Central memory CD4-positive, alpha-beta T cell (primary cell): ENCODE measurements at places on chromosomes 4 and X.

GRCh38 chr4:40149960-40150385, 46.9 kb upstream of the RHOH start:
- DNase-seq: peak; percentile 72

- no peak for DNase-seq
These were observed 31.3 kb upstream of the CYP2U1 start for GRCh38 chr4:107900067-107900466.

DNA sequence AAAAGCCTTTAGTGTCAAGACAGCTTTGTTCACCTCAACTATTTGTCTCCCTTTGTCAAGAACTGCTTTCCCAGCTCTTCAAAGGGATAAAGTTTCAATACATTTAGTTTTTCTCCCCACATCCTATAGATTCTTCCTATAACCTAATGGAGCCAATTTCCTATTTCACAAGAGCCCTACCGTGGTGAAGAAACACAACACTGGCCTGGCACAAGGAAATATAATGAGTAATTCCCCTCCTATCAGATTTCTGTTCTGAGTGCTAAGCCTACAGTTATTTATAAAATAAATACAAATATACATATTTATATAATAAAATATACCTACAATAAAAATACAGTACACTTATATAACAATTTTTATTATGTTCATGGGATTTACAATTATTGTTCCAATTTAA, 89.9 kb downstream of the SHISA3 start:
- no peak for DNase-seq

- DNase-seq: peak; percentile 67
These were observed 63.1 kb downstream of the TSC22D3 start for GRCh38 chrX:107712231-107713202.

GRCh38 chr4:16496501-16496900, 270.2 kb upstream of the TAPT1 start:
- DNase-seq: no peak

- no peak for DNase-seq
These were observed 163.5 kb downstream of the PPP3CA start for GRCh38 chr4:101183666-101184373.

GRCh38 chr4:84697615-84698201, 114.8 kb downstream of the CDS1 start:
- DNase-seq: no peak

GRCh38 chrX:73577361-73577760, 14.4 kb downstream of the CHIC1 start:
- DNase-seq: no peak

- DNase-seq: no peak
These were observed 9.1 kb upstream of the USO1 start for GRCh38 chr4:75715105-75715799.

GRCh38 chrX:57313583-57314215, 27.2 kb downstream of the FAAH2 start:
- peak; percentile 10 for DNase-seq

GRCh38 chr4:155761916-155762315, 3.1 kb downstream of the GUCY1B1 start:
- no peak for DNase-seq

GRCh38 chrX:19237901-19238300, 105.8 kb upstream of the PDHA1 start:
- DNase-seq: no peak

DNA sequence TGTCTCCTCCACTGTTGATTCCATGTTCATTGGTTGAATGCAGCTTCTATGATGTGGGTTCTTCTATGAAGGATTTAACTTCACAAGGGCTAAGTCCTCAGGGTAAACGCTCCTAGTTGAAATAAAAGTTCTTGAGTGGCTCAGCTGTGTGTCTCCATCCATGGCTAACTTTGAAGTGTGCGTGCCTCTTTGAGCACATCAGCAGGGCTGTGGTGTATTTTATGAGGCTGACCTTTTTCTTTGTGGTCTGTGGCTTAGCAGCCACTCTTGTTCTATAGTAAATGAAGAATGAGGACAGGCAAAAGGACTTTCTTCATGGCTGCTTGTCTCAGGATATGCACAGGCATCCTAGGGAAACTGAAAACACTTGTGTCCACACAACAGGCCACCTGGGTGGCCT, 88.5 kb downstream of the KIT start:
- DNase-seq: no peak

DNA sequence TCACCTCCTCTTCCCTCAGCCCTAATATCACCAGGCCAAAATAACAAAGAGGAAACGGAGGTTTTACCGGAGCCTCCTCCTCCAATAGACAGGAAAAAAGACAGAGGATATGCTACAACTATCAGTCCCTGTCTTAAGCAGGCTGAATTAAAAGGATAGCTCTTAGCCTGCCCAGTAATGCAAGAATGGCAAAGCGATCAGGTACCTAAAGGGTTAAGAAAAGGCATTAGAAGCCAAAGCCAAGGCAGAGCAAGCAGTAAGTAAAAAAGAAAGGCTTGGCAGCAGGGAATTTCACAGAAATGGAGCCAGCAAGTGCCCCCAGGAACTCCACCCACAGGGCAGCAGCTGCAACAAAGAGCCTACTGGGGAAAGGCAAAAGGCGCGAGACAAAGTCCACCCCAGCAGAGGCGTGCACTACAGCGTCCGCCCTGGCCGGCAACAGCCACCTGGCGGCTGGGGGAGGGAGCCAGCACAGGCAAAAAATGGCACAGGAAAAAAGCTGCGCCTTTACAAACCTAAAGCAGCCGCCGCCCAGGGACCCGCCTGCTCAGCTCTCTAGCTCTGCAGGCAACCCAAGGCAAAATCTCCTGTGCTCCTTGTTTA, 220.6 kb upstream of the ZC4H2 start:
- DNase-seq: no peak

DNA sequence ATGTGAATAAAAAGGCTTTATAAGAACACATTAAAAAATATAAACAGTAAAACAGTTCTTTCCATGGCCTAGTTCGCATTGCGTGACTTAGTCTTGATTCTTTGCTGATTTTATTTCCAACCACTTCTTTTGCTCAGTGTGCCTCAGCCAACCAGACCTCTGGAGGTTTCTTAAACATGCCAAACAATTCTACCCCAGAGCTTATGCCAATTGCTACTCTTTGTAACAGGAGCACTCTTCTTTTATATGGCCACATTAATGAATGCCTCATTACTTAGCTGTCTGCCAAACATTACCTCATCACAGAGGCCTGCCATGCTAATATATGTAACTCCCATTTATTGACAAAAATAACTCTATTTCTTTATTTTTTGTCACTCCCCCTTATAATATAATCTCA, 202.3 kb downstream of the NDST4 start:
- DNase-seq: no peak

GRCh38 chr4:67483868-67484602, 61.3 kb downstream of the CENPC start:
- DNase-seq: no peak

- peak; percentile 72 for DNase-seq
These were observed 17.3 kb upstream of the UVSSA start for GRCh38 chr4:1329408-1330371.

GRCh38 chrX:150897421-150898320, 797 bp downstream of the CD99L2 start:
- peak; percentile 25 for DNase-seq

GRCh38 chrX:43862434-43862833, 19.8 kb downstream of the MAOB start:
- no peak for DNase-seq

DNA sequence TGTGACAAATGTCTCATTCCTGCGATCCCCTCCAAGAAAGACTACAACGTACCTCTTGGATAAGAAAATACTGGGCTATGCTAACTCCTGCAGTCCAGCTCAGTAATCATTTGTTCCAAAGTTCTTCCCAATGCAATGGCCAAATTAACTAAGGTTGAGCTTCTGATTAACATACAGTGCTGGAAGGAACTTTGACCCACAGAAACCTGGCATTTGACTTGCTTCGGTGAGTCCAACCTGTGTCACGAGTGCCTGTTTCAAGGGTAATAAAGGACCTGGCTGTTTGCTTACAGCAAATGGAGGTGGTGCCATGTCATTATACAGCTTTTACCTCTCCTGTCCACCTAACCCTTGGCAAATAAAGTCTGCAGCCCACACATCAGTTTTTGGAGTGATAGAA, 83.2 kb downstream of the RBM47 start:
- no peak for DNase-seq

GRCh38 chr4:5796976-5797375, 86.0 kb downstream of the EVC start:
- no peak for DNase-seq

DNA sequence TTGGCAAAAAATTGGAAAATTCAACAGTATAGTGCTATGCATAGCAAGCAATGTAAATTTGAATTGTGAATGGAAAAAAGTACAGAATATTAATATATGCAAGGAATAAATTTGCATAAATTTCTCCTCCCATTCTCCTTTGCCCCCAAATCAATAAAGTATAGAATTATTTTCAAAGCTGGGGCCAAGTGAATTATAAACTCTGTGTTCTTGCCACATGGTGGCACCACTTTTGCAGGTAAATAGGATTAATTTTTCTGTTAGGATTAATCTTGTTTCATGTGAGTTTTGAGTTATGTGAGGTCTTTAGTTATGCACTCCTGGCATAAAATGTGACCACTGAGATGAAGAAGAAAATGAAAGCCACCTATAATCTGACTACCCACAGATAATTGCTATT, 19.9 kb downstream of the COPS4 start:
- DNase-seq: no peak

DNA sequence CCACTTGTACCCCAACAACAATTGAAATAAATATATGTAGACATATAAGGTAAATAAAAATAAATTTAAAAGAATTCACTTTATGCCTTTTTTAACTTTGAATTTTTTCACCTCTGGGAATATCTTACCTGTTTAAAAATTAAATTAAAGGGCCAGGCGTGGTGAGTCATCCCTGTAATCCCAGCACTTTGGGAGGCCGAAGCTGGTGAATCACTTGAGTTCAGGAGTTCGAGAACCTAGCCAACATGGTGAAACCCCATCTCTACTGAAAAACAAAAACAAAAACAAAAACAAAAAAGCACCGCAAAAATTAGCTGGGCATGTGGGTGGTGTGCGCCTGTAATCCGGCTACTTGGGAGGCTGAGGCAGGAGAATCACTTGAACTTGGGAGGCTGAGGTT, 164.8 kb downstream of the AASDH start:
- DNase-seq: no peak

- DNase-seq: no peak
These were observed 63.2 kb downstream of the HHIP start for GRCh38 chr4:144709159-144709558.

GRCh38 chr4:76147454-76148141, 599 bp downstream of the NUP54 start:
- DNase-seq: no peak

- DNase-seq: no peak
These were observed 18.7 kb downstream of the SCFD2 start for GRCh38 chr4:53346920-53347852.

- no peak for DNase-seq
These were observed 4.2 kb downstream of the PDHA1 start for GRCh38 chrX:19347916-19348315.

DNA sequence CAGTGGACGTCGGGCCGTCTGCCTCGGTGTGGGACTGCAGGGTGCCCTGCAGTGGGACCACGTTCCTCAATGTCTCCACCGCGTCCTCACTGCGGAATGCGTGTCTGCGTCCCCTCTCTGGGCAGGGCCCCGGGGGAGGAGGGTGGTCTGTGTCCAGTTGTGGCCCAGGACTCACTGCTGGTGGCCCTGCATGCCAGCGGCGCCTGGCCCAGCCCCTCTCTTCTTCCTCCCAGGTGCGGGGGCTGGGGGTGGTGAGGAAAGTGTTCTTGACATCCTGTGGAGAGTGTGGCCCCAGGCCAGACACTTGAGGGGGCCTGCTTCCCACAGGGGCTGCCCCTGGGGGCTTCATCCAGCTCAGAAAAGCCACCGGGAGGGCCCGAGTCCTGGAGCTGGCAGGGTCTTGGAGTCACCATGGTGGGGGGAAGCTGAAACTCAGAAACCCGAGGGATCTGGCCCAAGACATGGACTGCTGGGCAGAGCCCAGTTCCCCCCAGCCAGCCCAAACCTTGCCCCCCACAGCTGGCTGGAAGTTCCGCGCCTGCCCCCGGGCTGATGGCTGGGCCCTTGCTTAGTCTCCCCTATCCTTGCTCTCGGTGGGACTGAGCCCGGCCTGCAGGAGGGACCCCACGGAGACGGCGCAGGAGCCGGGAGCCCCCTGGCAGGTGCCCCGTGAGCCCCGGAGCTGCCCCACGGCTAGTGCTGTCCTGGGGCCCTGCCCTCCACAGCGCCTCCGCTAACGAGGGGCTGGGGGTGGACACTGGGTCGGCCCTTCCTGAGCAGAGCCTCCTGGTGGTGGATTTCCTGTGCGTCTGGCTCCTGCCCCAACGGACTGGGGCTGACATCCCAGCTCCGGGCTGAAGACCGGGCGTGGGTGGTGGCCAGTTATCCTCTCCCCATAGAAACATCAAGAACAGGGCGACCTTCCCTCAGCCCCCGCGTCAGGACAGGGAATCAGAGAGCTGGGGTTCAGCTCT, 2.9 kb downstream of the DOK7 start:
- DNase-seq: no peak

DNA sequence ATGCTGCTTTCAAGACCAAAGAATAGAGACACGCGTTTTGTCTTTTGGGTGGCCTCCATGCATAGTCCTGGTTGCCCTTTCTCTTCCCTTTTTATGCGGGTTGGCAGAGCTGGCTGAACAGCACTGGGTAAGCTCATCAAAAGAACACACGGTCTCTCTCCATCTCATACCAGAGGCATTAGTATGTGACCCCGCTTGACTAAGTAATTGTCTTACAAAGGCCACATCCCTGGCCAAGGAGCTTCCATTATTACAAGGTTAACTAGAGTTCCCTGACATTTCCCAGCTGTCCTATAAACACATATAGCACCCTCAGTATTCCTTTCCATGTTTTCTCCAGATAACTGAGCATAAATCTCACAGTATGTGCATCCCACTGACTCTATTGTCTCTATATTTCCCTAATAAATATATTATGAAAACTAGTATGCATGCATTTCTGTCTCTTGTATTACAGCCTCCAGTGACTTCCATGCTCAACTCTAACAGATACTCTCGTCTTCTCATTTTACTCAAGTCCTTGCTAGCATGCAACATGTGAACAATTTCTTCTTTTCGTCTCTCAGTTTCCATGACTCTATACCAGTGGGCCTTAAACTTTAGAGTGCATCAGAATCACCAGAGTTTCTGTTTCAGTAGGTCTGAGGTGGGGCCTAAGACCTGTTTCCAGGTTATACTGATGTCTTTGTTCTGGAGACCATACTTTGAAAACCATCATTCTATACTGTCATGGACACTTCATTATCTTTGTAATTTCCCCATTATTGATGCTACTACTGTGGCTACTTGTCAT, 247.7 kb upstream of the ARSJ start:
- DNase-seq: no peak
